Activated CD4-positive, alpha-beta T cell treated with anti-CD3 and anti-CD28 coated beads, Interleukin-2, Interleukin-6, amounts not matched to agents 100 ng/mL and 50 ng/mL, durations not matched to agents 16 hours and 8 hours (primary cell): ENCODE measurements at places on chromosomes 1 and 21.

- DNase-seq: no peak
Observed at GRCh38 chr1:211928993-211929637, 98.6 kb upstream of the LPGAT1 start.

GRCh38 chr1:14739082-14739832 is 140.8 kb downstream of the KAZN start:
- no peak for DNase-seq

GRCh38 chr1:3906672-3907020 is 6.6 kb upstream of the C1orf174 start:
- DNase-seq: no peak

DNA sequence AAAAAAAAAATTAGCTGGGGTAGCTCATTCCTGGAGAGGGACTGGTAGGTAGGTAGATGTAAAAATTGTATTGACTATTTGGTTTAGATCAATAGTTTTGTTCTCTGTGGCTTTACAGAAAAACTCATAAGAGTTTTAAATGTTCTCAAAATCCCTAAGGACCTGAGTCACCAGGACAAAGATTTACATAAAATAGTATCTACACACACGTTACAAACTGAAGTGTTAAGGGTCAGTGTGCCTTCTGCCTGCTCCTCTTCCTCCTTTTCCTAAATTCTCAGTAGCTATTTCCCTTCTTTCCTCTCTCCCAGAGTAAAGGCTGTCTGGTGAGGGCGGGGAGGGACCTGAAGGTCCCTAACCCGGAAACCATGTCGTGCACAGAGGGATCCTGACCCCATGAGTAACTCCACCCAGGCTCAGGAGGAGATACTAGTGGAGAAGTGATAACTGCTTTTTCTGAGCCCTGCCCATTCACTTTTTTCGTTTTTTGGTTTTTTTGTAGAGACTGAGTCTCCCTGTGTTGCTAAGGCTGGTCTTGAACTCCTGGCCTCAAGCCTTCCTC is 8.1 kb downstream of the PLEKHM2 start:
- DNase-seq: no peak

DNA sequence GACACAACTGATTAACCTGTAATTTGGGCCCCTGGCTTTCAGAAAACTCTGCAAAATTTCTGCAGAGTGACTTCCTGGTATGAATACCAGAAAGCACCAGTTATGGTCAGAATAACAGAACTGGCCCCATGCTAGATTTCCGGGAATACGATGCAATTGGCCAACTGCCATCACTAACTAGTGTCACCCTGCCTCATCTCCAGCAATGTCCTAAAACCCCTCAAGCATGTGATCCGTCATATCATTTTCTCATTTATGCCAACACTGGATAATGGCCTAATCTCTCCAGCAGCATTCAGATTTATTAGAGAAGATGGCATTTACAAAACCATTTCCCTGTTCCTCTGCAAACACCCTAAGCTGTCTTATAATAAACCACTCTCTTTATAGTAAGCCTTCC is 15.4 kb downstream of the KAZN start:
- no peak for DNase-seq

- no peak for DNase-seq
Observed at GRCh38 chr1:86194491-86195034, 38.0 kb upstream of the COL24A1 start.

- no peak for DNase-seq
Observed at GRCh38 chr1:34378968-34379856, 202.5 kb downstream of the C1orf94 start.

DNA sequence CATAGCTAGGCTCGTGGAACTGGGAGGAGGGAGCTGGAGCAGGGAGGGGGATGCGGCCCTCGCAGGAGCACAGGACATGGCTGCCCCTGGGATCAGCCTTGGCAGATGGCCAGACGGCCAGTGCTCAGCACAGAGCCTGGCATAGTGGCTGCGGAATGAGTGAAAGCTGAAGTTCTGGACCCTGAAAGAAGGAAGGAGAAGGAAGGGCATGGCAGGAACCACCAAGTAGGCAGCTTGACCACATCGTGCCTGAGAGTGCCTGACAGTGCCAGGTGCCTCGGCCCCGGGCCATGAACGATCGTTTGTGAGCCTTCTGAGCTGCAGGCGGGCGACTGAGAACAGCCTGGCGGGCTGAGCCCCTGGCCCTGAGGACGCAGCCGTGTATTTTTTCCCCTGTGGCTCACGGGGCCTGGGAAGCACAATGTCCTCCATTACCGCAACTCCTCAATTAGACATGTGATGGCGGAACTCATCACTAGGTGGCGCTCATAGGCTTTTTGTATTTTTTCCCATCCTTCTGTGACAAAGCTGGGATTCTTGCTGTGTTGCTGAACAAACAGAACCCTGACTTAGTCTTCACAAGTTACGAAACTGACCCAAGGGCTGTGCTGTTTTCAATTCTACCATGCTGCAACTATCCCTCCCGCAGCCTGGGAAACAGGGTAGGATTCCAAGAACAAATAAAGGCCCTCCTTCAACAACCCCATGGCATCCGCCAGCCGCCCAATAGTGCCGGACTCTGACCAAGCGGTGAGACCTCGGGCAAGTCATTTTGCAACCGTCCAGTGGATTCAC is 29.9 kb upstream of the TMEM61 start:
- DNase-seq: peak; percentile 74

DNA sequence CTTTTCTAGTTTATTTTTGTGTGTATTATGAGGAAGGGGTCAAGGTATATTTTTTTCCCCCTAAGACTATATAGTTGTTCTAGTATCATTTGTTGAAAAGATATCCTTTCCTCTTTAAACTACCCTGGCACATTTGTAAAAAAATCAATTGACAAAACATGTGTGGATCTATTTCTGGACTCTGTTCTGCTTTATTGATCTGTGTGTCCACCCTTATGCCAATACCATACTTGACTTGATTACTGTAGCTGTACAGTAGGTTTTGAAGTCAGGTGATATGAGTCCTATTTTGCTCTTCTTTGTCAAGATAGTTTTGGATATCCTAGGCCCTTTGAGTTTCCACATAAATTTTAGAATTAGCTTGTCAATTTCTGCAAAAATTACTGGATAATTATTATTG is 21.2 kb upstream of the SOX13 start:
- DNase-seq: no peak

DNA sequence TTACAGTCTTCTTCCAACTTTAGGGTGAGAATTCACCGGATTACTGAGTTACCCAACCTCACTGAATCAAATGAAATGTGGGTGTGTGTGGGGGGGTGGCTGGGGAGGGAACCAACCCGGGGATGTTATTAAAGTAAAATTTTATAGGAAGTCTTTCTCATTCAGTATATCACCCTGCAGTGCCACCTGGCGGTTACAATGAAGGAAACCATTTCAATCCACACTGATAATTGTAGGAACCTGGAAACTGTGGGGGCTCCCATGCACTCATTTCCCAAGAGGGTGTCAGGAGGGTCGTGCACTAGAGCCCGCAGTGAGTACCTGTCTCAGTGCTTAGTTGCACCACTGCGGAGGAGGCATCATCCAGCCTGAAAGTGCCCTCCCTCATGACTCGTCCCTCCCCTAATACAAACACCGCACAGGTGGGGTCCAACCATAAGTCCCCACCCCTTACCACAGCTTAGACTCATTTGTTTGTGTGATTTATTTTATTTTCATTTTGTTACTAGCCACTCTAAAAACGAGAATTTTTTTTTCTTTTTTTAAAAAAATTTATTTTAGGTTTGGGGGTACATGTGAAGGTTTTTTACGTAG is 29.1 kb upstream of the IGSF5 start:
- DNase-seq: peak; percentile 47

GRCh38 chr1:44072204-44072603 is 40.9 kb upstream of the SLC6A9 start:
- no peak for DNase-seq

DNA sequence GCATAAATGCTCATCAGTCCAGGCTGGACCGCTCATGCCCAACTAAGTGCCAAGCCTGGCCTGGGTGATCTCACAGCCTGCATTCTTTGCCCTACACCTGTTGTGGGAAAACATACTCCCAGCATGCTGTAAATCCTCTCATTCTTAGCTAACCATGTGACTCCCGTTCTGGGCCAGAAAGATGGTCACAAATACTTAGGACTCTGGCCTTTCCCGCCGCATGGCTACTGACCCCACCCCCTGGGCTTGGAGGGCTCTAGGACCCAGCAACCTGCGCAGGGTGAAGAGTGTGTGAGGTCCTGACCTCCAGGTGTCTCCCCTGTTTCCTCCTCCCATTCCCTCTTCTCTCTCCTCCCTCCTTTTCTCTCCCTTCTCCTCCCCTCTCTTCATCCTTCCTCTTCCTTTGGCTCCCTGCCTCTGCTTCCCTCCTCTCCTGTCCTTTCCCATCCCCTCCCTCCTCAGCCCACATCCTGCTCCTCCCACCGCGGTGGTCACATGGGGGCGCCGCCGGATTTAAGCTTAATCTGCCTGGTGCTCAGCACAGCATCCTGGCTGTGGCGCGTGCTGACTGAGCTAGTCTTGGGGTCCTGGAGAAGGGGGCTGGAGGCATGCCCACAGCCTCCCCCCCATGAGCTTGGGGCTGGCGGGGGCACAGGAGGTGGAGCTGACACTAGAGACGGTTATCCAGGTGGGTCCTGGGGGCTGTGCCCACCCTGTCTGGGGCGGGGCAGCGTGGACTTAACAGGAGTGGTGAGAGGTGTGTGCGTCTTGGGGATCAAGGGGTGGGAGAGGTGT is at the start of gene CROCC:
Gene CROCC, plus strand, starts transcription at position 541 of the 795 bp plus-strand sequence. Its CDS starts 88 bp downstream, at position 629.
- no peak for DNase-seq

DNA sequence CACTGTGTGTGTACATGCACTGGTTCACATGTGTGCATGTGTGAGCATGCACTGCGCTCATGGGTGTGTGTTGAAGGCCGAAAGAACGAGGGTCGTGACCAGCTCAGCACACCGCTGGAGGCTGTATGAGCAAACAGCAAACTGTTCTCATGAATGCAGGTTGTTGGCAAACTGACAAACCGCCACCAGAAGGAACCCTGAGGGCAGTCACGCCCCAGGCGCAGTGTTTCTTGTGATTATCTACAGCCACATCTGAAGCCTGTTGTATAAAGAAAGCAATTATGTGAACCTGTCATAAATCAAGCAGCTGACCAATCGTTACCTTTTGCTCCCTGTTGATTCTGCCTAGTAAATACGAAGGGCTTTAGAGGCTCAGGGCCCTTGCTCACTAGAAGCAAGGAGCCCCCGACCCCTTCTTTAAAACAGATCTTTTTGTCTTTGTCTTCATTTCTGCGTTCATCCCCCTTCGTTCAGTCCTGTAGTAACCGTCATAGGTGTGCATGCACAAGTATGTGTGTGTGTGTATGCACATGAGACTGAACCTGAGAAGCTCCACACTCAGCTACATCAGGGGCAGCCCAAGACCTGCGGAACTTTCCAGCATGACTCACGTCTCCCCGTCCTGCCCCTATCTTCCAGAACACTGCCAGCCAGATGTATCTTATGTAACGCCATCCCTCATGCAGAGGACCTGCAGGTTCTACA is 16.8 kb upstream of the RIPK4 start:
- no peak for DNase-seq

- peak; percentile 72 for DNase-seq
Observed at GRCh38 chr1:192530254-192530653, 45.3 kb upstream of the RGS1 start.

- DNase-seq: no peak
Observed at GRCh38 chr1:21437341-21437640, 2.6 kb upstream of the NBPF3 start.

GRCh38 chr1:85463731-85464496 is 1.0 kb downstream of the DDAH1 start:
- no peak for DNase-seq

DNA sequence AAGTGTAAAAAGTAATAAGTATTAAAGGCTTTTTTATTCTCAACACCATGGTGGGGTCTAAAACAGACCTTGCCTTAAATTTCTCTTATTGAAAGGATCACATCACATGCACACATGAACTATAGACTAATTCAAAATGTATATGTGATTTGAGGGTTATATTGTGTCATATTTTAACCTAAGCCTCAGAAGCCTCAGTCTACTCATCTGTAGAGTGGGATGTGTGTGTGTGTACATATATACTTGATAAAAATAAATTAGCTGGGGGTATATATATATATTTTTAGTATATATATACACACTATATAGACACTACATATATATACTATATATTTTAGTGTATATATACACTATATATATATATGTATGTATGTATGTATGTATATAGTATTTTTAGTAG is 58.8 kb downstream of the KCTD3 start:
- DNase-seq: no peak

DNA sequence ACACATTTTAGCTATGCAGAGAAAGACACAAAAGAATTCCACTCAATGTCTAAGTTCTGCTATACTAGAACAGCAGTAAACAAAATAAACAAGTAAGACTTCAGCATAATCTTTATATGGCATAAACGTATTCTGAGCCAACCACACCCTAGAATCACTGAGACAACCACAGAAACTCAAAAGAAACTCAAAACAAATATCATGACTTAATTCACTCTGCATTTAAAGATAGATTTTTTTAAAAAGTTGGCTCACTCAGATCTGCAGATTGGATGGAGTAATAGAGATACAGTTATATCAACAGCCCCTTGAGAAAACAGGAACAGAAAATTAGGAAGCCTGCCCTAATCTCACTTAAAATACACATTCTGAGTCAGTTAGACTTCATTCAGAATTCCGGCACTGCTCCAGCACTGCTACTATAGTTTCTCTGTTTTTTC is 95.0 kb downstream of the COL24A1 start:
- DNase-seq: no peak

DNA sequence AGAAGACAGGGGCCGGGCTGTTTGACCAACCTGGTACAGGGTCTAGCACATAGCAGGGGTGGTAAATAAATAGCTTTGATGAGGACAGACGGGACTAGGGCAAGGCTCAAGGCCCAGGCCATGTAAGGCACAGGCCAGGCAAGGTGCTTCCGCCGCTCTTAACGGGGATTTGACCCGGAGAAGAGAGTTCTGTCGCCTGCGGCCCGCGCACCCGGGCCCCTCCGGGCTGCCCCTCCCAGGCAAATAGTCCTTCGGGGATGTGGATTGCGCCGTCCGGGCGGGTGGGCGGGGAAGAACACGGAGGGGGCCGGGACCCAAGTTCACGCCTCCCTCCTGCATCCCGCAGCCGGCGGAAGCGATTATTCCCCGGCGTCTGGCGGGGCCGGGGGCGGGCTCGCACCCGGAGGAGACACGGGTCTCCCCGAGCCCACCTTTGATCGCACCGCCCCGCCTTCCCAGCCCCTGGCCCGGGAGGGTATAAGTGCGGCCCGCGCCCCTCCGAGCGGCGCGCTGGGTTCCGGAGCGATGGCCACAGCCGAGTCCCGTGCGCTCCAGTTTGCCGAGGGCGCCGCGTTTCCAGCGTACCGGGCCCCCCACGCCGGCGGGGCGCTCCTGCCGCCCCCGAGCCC is at the start of gene MIXL1:
Gene MIXL1, plus strand, starts transcription at position 508 of the 629 bp plus-strand sequence. Its CDS starts 18 bp downstream, at position 526.
- no peak for DNase-seq
